Diencephalon (tissue), 1 donor: ENCODE measurements at places on chromosomes 7 and 10. TPM values are rescaled to one million over a fixed set of nuclear protein-coding genes. Genes with fewer than 3 reads are reported as not detected.

Gene IDI2
- total RNA-seq = not detected

Gene RARRES2
- total RNA-seq = 10.8 TPM

Gene SFRP4
- total RNA-seq = 3.2 TPM

Gene FFAR4
- 1.2 TPM for total RNA-seq

Gene CLEC5A
- total RNA-seq = under 0.01 TPM

Gene PPP1R17
- total RNA-seq = 2.8 TPM

Gene ELMO1
- 84.7 TPM for total RNA-seq

Gene CNPY1
- 0.46 TPM for total RNA-seq

Gene LRRN3
- total RNA-seq = 140 TPM

Gene SORCS3
- total RNA-seq = 25.8 TPM

Gene ACSM6
- total RNA-seq = not detected

Gene PNLIP
- not detected for total RNA-seq

Gene LFNG
- total RNA-seq = 32.1 TPM

Gene CACNB2
- 35.3 TPM for total RNA-seq

Gene HOXA11
- not detected for total RNA-seq

Gene HABP2
- 0.23 TPM for total RNA-seq

Gene CPED1
- 4.4 TPM for total RNA-seq

Gene AGR2
- total RNA-seq = 0.46 TPM

Gene ZNF655
- total RNA-seq = 88.3 TPM

Gene CADPS2
- total RNA-seq = 36.2 TPM

Gene PILRA
- total RNA-seq = 1.2 TPM

Gene PSMA2
- 46.1 TPM for total RNA-seq

Gene ITGA8
- 6.5 TPM for total RNA-seq

Gene SPDYE11
- not detected for total RNA-seq

Gene PIP
- total RNA-seq = not detected
